ENCODE measurements at places on chromosomes 6 and 20. TPM values are rescaled to one million over a fixed set of nuclear protein-coding genes. Genes with fewer than 3 reads are reported as not detected.

Gene SLC22A2
- not detected for total RNA-seq

Gene RNF39
- not detected for total RNA-seq

Gene YTHDF1
- total RNA-seq: 21.1 TPM

GRCh38 chr6:72466971-72467566 is 154.8 kb upstream of the KCNQ5 start:
- no peak for DNase-seq

- no peak for DNase-seq
Observed at GRCh38 chr6:124446961-124447360, 515.3 kb upstream of the RNF217 start.
